ENCODE measurements at places on chromosomes 12 and 14. TPM values are rescaled to one million over a fixed set of nuclear protein-coding genes. Genes with fewer than 3 reads are reported as not detected.
A peak's percentile ranks its signal among the peaks of the same experiment; 100 is the strongest.

CRIP2 gene
- total RNA-seq = 121 TPM

NYNRIN gene
- total RNA-seq = 6.2 TPM

TAS2R8 gene
- not detected for total RNA-seq

TMED10 gene
- 122 TPM for total RNA-seq

SMAGP gene
- 29.3 TPM for total RNA-seq

CCDC175 gene
- total RNA-seq = not detected

PLEKHG7 gene
- total RNA-seq = not detected

CTSG gene
- not detected for total RNA-seq

DEGS2 gene
- total RNA-seq = not detected

ACOT6 gene
- not detected for total RNA-seq

DNA sequence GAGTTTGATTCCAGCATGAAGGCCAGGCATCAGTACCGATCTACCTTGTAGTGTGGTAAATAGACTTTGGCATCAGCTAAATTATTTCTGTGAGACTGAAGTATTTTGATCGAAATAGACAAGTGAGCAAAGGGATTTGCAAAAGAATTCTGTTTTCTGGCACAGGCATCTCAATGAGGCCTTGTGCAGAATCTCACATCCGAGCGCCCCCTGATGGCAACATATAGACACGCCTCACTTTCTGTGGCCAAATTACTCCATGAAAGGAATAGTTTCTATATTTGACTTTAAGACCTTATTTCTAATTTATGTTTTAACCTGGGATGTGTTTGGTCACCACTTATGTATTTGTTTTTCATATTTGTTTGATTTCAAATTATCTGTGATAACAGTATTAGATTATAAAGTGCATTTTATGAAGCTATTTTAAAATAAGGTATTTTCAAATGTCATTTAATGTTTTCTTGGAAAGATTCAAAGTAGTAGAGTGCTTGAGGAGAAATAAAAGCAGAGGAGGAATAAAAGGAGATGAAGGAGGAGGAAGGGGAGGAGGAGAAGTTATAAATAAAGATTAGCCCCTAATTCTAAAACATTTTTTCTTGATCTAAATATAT, 731.9 kb downstream of the NRXN3 start:
- peak; percentile 1 for DNase-seq

- no peak for DNase-seq
Observed at GRCh38 chr12:120490325-120490724, 5.6 kb upstream of the DYNLL1 start.

DNA sequence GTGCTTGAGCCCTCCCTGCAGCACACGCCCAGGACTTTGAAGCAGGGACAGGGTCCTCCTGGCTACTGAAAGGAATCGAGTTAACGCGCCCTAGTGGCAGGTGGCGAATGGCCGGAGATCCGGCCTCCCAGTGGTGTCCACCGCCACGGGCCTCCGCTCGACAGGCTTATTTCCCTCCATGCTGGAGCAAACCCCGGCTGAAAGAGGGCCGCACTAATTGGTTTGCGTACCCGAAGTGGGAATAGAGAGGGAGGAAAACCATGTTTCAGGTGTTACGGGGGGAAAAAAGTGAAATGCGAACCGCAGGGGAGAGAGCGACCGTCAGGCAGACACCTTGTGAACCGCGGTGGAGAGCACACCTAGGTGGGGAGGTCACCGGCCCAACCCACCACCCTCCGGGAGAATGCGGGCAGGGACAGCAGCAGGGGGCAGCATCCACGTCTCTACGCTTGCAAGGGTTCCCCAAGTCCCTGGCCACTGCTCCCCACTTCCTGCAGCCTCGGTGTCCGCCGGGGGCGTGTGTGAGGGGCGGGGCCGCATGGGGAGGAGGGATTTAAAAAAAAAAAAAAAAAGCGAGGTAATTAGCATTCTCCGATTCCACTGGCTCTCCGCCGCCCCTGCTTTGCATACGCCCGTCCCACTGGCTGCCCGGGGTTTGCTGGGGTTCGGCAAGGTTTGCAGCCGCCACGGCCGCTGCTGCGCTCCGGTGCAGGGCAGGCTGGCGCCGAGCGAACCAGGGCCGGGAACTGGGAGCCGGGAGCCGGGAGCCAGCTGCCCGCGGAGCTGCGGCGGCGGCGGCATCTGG, 224.6 kb upstream of the CRY1 start:
- no peak for DNase-seq

DNA sequence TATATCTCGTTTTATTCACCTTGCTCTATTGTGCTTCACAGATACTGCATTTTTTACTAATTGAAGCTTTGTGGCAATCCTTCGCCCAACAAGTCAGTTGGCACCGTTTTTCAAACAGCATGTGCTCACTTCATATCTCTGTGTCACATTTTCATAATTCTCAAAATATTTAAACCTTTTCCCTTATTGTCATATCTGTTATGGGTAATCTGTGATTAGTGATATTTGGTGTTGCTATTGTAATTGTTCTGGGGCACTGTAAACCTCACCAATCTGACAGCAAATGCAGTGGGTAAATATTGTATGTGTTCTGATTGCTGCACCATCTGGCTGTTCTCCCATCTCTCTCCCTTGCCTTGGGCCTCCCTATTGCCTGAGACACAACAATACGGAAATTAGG, 191.3 kb downstream of the BTG1 start:
- DNase-seq = no peak

GRCh38 chr12:4816744-4817525, 92.8 kb upstream of the KCNA1 start:
- no peak for DNase-seq

DNA sequence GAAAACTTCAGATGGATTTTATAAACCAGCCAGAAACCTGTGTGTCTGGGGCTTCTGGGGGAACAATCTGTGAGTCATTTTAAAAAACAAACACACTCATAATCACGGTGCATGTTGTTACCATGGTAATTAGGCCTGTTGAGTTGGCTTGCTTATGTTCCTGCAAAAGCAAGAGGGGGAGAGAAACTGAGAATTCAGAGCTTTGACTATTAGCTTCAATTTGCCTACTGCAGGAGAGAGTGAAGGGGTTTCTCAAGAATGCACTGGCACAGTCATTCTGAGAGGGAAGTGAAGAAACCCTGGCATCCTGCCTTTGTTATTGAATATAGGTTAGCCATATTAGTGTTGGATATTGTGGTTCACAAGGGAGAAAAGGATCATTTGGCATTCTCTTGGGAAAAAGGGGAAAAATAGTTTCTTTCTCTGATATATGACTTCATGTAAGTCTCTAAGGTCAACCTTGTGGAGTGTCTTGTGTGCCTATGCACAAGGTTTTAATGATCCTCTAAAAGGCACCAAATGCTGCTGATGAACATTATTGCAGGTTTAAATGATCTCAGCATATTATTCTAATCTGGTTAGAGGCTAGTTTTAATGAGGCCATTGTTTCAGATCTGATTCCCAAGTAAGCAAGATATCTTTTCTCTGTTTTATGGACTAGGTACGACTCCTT, 12.9 kb downstream of the GNG2 start:
- peak; percentile 80 for DNase-seq

DNA sequence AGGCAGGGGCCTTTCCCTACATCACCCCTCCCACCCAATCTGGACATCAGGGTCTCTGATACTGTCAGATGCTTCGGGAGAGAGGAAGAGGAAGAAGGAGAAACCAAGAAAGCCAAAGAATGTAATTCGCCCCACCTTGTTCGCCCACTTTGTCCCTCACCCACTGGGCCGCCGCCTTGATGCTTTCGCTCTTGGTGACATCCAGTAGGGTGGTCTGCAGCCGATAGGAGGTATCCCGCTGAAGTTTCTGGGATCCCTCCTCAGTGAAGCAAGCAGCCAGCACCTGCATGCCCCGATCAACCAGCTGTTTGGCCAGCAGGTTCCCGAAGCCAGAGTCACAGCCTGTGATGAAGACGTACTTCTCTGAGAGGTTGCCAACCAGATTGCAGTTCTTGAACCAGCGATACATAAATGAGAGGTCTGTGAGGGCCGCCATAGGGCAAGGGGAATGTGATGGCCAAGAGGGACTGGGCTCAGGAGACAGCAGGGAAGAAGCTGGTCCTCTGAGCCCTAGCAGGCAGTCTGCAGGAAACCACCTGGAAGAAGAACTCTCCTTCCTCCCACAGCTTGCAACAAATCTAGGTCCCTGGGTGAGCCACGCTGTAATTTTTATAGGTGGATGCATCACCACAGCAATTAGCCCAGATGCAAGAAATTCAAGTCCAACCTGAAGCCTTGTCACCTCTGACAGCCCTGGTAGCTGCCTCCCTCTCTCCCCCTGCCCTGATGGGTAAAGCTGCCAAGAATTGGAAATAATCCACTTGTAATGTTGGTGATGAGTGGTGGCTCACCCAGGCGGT, at the start of gene SDR9C7:
SDR9C7 (minus strand) TSS at position 583 of the 800 bp plus-strand sequence; CDS start at position 436, 147 bp downstream.
- DNase-seq = no peak

- DNase-seq = no peak
Observed at GRCh38 chr12:119005913-119006312, 24.6 kb downstream of the SRRM4 start.

- no peak for DNase-seq
Observed at GRCh38 chr12:128807161-128807724, 16.5 kb downstream of the SLC15A4 start.

DNA sequence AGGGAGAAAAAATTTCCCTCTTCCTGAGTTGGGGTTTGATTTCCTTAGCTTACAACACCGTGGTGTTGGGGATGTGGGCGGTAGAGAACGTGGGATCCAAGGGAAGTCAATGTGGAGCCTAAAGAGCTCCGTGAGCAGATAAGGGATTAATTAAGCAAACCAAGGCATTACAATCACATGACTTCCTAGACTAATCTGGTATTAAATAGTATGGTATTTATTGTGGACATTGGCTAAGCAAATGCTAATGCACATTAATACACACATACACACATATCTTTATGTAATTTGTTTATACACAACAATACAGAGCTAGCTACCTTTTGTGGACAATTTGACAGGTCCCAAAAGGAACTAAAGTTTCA, 791 bp upstream of the RNF41 start:
- no peak for DNase-seq

DNA sequence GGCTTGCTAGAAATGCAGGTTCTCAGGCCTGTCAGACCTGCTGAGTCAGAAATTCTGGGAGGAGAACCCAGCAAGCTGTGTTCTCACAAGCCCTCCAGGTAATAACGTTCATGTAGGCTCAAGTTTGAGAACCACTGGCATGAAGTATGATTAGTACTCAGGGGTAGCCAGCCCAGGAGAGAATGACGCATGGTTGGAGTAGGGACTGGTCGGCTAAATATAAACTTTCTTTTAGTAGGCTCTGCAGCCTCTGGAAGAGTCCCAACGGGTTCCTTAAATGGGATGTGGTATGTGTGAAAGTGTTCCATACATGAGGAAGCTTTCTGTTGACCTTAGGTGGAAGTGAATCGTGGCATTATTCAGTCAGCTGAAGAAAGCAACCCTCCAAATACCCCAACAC, 209.3 kb downstream of the SLC41A2 start:
- DNase-seq = no peak

DNA sequence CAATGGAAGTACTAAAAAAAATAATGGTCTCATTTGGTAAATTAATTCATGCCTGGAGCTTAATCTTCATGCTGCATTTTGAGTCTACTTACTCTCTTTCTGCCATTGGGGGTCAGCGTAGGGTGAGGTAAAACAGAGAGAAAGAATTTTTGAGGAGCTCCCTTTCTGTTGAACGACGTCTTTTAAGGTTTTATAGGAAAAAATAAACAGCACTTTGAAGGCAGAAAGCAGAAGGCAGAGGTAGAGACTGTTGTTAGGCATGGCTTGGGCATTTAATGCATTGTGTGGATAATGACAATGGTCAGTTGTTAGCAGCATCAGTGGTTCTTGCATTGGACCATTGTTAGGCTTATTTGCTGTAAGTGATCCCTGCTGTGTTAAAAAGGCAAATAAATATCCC, 557.2 kb upstream of the STXBP6 start:
- DNase-seq = no peak

DNA sequence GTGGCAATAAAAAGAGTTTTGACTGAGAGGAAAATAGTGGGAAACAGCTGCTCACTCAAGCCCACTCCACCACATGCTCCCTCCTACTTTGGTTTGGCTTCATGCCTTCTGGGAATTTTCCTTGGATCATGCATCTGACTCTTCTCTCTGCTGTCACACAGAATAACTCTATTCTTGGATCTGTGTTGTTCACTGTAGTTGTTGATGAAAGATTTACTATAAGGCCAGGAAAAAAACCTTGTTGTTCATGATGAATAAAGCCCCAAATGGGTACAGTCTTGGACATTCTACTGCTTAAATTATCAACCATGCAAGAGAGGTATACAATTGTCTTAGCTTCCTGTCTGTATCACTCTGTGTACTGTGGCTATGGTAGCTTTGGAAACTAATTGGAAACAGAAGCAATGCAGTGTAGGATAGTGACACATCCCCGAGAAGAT, 70.5 kb downstream of the TMX1 start:
- DNase-seq = no peak

DNA sequence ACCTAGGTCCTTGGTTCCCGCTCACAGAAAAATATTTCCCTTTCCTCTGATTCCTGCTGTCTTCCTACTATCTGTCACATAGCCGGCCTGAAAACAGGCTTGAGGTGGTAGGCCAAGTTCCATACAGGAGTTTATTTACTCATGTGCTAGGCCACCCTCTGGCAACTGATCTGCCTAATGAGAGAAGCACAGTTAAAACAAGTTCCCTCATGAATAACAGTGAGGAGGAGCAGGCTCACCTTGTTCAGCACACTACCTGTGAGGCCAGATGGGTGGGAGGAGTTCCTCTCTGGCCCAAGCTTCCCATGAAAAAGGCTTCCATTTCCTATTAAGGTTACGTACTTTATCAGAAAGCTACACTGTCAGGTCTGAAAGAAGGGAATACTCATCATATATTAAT, 206.0 kb downstream of the MYRFL start:
- no peak for DNase-seq

DNA sequence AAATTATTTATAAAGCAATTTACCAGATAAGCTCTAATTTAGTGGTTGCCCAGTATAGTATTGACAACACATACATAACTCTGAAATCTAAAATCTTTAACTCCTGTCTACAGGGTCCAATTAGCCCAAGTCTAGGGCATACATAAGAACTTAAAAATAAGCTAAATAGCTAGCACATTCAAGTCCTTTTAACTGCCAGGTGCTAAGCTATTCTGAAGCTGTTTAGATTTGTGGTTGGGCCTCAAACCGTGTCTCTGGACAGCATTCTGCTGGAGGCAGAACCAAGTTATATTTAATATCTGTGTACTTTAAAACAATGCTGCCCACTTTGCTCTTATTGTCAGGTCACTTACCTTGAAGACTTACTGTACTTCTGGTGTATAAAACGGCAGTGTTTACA, 19.0 kb downstream of the RPS6KA5 start:
- no peak for DNase-seq

- DNase-seq = no peak
Observed at GRCh38 chr12:40338071-40338470, 113.3 kb downstream of the LRRK2 start.

GRCh38 chr14:65723348-65723747, 310.8 kb downstream of the FUT8 start:
- DNase-seq = no peak

DNA sequence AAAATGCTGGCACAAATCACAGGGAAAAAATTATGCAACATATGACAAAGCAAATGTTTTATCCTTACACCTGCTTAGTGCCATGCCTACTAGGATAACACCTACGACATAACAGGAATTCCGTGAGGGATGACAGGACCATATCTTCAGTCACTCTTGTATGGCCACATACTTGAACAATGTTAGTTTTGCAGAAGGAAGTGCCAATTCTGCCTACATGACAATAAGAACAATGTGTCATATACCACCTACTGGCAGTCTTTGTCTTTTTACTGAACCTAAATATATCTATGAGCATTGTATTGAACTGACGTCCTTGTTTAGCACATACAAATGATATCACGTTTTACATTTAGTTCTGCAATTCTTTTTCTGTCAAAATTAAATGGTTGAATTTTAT, 234.0 kb downstream of the ADAMTS20 start:
- no peak for DNase-seq

- DNase-seq = no peak
Observed at GRCh38 chr14:35883677-35884293, 57.6 kb downstream of the BRMS1L start.

Data from epithelial cell of proximal tubule (primary cell).